ENCODE measurements at places on chromosomes 11 and 22. TPM values are rescaled to one million over a fixed set of nuclear protein-coding genes. Genes with fewer than 3 reads are reported as not detected.

DNA sequence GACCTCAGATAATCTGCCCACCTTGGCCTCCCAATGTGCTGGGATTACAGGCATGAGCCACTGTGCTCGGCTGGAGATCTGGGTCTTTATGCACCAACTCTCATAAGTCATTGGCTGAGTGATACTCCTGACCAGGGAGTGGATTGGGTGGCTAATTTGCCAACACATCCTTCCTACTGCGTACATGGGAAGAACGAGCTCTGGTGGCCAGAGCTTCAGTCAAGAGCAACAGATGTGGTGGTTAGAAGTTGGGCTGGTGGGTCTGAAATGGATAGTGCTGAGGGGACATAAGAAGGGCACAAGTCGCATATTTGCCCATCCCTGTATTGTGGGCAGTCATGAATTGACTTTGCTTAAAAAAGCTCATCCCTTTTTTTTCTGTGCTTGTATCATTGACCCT lies 74.1 kb upstream of the AMPD3 start:
- DNase-seq = no peak

DNA sequence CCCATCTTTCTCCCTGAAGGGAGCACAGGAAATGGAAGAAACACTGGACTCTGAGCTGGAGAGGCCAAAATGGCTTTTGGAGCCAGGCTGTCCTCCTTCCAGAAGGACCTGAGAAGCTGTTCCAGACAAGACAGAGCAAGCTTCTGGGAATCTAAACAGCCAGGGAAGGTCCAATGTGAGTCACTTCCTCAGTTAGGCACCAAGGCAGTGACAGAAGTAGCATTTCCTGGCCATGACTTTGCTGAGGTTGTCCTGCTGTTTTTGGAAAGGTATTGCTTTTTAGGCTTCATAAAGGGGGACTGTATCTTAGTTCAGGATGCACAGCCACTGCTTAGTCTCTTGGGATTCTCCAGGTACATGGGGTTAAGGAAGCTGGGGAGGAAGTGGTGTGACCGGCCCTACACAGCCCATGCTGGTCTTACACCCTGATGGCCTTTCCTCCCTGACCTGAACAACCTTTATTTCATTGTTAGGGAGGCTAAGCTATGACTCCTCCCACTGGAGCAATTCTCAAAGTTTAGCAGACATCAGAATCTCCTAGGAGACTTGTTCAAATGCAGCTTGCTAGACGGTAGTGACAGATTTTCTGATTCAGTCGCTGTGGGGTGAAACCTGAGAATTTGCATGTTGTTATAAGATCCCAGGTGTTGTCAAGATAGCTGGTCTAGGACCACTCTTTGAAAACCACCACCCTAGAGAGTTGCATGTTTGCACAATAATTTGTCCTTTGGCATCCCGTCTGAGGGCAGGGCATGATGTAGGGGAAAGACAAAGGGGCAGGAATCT lies 6.8 kb upstream of the INSC start:
- DNase-seq = no peak

- DNase-seq = no peak
These were observed 529.5 kb downstream of the SOX6 start for GRCh38 chr11:15826826-15827225.

Gene MRGPRX3
- total RNA-seq = not detected

DNA sequence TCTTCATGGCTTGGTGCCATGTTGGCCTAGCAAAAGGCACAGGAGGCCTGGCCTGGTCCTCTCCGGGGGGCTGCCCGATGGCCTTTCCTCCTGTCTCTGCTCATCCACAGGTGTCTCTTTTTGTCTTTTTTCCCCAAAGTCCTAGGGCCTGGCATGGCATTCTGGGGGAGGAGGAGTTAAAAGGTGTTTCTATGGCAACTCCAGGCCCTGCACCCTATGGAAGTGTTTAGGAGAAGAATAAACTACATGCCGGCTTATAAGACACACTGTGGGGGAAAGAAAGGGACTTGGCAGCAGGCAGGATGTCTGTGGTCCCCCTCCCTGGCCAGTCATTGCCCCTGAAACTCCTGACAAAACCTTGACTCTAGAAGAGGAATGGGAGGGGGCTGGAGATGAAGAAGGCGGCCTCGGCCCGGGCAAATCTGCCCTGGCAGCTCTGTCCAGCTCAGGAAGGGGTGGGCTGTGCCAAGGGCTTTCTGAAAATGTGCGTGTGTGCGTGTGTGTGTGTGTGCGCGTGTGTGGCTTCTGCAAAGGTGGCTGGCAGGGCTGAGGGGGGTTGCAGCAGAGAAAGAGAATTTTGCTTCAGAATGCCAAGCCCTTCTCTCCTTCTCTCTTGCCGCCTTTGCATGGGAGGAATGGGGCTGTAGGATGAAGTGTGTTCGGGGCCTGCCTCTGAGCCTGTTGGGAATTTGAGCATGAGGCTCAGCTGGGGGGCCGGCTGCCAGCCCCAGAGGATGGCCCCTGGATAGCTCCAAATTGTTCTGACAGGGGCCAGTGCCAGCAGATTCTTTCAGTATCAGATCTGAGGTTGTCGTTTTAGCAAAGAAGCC lies 3.2 kb downstream of the TIMP3 start:
- DNase-seq = no peak

DNA sequence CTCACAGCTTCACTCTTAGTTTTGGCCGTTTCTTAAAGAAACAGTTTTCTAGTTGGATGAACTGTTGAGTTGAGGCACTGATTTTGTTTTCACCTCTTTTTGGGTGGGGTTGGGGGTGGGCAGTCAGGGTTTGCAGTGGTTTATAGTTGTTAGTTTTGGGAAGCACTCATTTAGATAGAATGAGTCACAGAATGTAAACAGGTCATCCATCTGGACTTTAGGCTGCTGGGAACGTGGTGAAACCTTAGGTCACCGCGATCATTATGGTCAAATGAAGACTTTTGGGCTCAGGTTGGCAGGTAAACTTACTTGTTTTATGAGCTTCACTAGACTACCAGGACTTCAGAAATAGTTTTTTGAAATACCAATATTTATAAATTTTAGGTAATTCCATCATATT lies 48.4 kb downstream of the CSTPP1 start:
- no peak for DNase-seq
